ENCODE measurements at places on chromosomes 1 and 21.

DNA sequence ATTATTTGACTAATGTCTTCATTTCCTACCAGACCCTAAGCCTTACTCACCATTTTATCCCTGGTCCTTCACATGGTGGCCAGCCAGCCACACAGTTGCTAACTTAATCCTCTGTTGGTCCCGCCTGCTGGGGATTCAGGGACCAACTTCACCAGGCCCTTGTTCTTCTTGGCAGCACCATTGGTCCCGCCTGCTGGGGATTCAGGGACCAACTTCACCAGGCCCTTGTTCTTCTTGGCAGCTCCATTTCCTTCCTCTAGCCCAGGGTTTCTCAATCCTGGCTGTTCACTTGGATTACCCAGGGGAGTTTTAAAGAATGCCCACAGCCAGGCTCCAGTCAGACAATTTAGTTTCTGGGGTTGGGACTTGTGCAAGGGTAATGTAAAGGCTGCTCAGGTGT, 233.1 kb upstream of the CSF3R start:
- DNase-seq, result no peak

DNA sequence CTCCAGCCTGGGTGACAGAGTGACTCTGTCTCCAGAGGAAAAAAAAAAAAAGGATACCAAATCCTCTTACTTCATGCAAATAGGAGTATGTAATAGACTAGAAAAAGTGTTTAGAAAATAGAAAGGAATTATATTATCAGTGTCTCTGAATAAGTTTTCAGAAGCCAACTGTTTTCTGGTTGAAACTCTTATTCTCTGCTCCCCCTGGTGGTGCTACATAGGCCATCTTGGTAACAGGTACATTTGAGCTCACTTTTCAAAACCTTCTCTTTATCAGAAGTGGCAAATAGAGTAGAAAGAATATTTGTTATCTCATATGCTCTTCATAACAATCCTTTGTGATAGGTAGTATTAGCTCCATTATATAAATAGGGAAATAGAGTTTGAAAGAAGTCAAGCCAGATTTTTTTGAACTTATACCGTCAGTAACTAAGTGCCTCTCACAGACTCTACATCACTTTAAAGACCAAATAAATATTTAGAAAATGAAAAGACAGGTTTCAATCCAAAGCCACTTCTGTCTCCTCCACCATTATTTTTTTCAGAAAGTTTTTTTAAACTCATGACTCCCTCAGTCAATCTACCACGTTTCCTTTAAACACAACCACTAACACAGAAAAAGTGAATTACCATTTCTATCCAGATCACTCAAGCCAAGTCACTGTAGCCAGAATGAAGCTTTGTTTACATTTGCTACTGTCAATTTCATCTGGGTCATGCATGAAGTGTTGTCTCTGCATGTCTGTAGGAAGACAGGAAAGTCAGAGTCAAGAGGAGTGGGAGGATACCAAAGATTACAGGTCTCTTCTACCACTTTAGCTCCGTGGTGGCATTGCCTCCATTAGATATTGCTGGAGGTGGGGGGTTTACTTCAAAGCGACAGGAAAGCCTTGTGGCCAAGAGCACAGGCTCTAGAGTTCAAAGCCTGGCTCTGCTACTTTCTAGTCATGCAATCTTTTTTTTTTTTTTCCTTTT, 45.6 kb downstream of the IL23R start:
- DNase-seq, result peak; percentile 4

DNA sequence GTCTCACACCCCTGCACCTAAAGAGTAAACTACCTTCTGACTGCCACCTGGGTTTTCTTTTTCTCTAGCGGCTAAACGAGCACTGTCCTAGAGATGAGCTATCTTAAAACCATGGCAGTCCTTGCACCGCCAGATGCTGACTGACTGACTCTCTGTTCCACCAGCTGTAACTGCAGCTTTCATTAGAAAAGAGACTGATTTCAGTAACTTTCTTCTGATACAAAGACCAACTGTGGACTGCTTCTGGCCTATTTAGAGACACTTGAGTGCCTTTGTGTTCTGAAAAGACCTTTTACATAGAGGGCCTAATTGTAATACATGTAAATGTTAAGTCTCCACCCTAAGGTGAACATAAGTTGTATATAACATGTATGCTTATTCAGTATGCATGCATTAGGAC, 152.5 kb downstream of the DISC1 start:
- no peak for DNase-seq

DNA sequence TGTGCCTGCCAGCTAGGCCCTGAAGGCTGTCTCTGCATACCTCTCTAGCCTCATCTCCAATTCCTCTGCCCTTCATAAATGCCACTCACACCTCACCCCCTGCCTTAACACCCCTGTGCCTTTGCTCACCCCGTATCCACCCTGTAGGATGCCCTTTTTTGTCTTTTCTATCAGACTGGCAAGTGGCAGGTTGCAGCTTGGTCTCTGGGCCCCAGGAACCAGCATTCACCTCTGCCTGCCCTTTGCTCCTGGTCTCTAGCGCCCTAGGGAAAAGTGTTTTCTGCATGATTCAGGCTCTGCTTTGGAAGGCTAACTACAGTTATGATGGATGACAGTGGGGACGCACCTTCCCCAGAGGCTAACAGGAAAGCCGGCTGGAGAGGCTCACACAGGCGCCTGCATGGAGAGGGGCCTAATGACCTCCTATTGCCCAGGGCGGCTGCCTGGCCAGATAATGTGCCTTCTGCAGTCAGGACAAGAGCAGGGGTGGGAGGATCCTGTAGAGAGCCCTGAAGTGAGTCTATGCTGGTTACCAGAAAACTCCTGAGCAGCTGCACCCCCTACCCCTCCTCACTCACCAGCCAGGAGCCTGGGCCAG, 11.2 kb downstream of the KANK4 start:
- DNase-seq, result no peak

Measured in HCEC 1CT (cell line).